NCI-H1092 (cell line): ENCODE measurements at places on chromosomes 2 and 18.

DNA sequence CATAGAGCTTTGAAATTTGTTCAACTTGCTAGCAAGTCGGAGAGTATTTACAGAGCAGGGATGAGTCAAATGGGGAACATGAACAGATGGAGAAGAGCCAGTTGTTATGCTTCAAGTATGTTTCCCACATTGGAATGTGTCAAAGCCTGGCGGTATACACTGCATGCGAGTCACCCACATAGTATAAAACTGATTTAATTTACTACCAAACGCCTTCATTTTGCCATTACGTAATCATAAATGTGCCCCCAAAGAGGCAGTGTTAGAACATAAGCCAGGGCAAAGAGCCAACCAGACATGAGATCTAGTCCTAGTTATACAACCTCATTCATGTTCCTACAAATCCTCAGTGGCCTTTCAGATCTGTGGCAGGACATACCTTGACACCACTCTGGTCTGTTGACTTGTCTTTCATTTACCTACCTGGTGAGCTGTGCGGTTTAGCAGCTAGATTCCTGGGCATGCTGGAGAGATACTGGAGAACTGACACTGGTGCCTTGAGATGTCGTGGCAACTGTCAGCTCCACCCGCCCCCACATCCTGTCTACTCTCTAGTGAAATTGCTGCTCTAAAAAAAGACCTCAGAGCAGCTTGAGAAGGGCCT, 21.7 kb upstream of the NRP2 start:
- no peak for DNase-seq

- DNase-seq: no peak
Measured at GRCh38 chr2:40401896-40402295, 50.0 kb downstream of the SLC8A1 start.

DNA sequence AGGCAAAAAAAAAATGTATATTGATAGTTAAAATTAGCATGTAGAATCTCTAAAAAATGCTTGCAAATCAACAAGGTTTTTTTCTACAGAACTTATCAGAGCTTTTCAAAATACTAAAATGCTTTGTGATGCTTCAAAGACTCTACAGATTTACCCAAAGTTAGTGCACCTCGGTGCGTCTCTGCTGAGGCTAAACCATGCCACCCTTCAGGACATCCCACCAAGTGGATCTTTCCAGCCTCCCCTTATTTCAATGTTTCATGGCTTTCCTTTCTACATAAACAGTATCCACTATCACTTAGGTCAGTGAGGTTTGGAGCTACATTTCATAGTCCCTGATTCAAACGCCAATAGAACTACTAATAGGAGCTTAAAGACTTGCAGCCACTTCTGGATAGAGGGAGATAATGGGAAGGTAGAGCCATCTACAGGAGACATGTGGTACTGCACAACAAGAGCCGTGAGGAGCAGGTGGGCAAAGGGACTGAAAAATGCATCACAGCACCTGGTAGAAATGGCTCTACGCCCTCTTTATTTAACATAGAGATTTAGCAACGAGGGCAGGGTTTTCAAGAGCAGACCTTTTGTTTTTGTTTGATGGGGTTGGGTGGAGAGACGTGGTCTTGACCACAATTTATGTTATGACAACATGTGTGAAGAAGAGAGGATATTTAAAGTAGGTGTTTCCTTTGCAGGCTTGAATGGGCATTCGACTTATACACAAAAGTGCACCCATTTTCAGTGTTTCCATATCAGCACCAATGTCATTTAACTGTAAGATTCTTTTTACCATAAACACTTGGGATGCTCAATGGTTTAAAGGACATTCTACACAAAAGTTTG, 56.1 kb upstream of the SLC35G4 start:
- no peak for DNase-seq

- no peak for DNase-seq
Measured at GRCh38 chr2:241279413-241279812, 36.1 kb downstream of the HDLBP start.

GRCh38 chr2:27174638-27175037, 25.8 kb downstream of the TCF23 start:
- no peak for DNase-seq

GRCh38 chr2:187966924-187967323, 324.8 kb upstream of the GULP1 start:
- DNase-seq: no peak
